ENCODE measurements at places on chromosomes 7 and 10. TPM values are rescaled to one million over a fixed set of nuclear protein-coding genes. Genes with fewer than 3 reads are reported as not detected.

GRCh38 chr7:1825897-1826741 lies 156.0 kb downstream of the ELFN1 start:
- no peak overlapping the region for H3K27ac ChIP-seq
- no peaks in the 10 kb centered on the region for H3K27me3 ChIP-seq
- H3K4me3 ChIP-seq: no peak overlapping the region
- no peaks in the 10 kb centered on the region for H3K36me3 ChIP-seq
- no peaks in the 10 kb centered on the region for H3K4me1 ChIP-seq
- no peak for DNase-seq

Gene RAB19
- total RNA-seq: 4.2 TPM

DNA sequence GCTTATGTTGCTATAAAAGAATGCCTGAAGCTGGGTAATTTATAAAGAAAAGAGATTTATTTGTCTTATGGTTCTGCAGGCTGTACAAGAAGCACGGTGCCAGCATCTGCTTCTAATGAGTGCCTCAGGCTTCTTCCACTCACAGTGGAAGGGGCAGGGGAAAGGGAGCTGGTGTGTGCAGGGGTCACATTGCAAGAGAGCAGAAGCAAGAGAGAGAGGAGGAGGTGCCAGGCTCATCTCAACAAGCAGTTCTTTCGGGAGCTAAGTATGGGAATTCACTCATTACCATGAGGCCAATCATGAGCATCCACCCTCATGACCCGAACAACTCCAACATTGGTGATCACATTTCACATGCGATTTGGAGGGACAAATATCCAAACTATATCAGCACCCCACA lies 17.2 kb upstream of the SLK start:
- H3K27me3 ChIP-seq: no peaks in the 10 kb centered on the region
- H3K36me3 ChIP-seq: no peaks in the 10 kb centered on the region
- no peaks in the 10 kb centered on the region for H3K4me1 ChIP-seq
- H3K4me3 ChIP-seq: no peak overlapping the region
- no peak overlapping the region for H3K27ac ChIP-seq

Gene NUTM2E
- total RNA-seq: 0.37 TPM

- no peaks in the 10 kb centered on the region for H3K27me3 ChIP-seq
- no peaks in the 10 kb centered on the region for H3K4me1 ChIP-seq
- no peaks in the 10 kb centered on the region for H3K36me3 ChIP-seq
- no peak overlapping the region for H3K4me3 ChIP-seq
Measured at GRCh38 chr10:22690158-22690557, 24.2 kb downstream of the PIP4K2A start.

DNA sequence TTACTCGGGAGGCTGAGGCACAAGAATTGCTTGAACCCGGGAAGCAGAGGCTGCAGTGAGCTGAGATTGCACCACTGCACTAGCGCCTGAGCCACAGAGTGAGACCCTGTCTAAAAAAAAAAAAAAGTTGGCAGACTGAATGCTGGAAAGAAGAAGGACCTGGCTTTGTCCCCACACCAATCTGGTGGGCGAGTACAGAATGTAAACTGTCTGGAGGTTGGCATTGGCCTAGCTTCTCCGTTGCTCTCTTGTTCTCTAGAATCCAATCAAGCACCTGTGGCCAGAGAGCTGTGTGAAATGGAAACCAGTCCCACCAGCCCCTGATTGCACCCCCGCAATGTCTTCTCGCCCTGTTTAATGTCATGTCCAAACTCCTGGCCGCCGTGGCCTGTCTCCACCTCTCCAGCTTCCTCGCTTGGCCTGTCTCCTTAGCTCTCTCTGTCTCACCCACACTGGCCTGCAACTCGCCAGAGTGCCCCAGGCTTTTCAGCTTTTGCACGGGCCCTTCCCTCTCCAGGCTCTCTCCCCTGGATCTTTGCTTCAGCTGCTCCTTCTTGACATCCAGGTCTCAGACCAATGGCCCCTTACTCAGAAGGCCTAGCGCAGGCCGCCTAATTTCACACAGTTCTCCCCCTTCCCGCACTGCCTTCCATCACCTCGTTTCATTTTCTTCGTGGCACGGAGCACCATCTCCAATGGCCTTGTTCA lies 670 bp upstream of the AGK start:
- peak overlapping the region; percentile 98 for H3K4me3 ChIP-seq
- H3K27ac ChIP-seq: peak overlapping the region; percentile 82
- H3K36me3 ChIP-seq: no peaks in the 10 kb centered on the region
- peak; percentile 6 for DNase-seq
- H3K27me3 ChIP-seq: no peaks in the 10 kb centered on the region

Gene CPA5
- total RNA-seq: not detected

Gene CHN2
- 20.7 TPM for total RNA-seq

Gene CACUL1
- 35.0 TPM for total RNA-seq

Gene CCDC146
- total RNA-seq: 5.8 TPM

Gene UPK3B
- 16.8 TPM for total RNA-seq

DNA sequence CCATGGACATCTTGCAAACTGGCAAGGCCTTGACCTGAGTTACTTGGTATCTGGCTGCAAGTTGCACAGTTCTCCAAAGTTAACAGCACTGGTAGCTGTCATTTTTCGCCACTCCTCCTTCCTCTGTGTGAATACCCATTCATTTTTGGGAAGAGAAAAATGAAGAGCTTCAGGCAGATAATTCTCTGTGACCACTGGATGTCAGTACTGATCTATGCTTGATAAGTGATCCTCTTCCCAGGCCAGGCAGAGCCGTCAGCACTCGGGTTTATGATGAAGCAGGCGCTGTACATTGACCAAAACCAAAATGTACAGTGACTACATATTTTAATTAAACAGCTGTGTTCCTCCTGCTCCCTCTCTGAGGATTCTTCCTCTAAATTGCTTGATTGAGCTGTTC lies 55.9 kb upstream of the PDZD8 start:
- no peaks in the 10 kb centered on the region for H3K27me3 ChIP-seq
- H3K27ac ChIP-seq: no peak overlapping the region
- no peaks in the 10 kb centered on the region for H3K4me1 ChIP-seq
- no peak overlapping the region for H3K4me3 ChIP-seq
- DNase-seq: no peak
- no peaks in the 10 kb centered on the region for H3K36me3 ChIP-seq

Gene PROSER2
- total RNA-seq: 13.3 TPM

Gene RNF148
- total RNA-seq: 2.2 TPM

DNA sequence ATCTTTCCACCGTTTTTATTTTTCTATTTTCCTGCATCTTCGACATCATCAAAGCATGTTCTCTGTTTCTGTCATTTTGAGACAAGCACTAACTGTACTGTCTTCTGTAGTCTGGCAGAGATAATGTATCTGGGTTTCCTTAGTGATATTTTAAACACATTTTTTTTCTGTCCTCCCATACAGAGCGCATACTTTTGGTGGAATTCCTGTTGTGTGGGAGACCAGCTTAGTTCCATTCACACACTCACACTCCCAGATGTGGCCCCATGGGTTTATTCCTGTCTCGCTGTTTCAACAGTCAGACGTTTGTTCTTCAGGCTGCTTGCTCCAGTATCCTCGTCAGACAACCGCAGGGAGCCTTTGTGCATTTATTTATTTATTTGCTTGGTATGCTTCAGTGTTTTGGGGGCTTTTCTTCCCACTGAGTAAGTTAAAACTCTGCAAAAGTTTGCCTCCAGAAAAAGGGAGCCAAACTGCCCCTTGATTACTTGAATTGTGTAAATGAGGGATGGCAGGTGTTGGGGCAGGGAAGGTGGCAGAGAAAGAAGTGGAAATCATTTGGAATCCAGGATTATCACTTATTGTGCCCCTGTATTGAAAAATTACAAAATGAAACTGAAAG lies 456.8 kb upstream of the KLF6 start:
- H3K4me1 ChIP-seq: peaks cover 13% of the 10 kb centered on the region
- no peaks in the 10 kb centered on the region for H3K36me3 ChIP-seq
- DNase-seq: peak; percentile 75
- no peaks in the 10 kb centered on the region for H3K27me3 ChIP-seq
- H3K4me3 ChIP-seq: no peak overlapping the region
- peak overlapping the region; percentile 90 for H3K27ac ChIP-seq

- H3K4me3 ChIP-seq: no peak overlapping the region
- DNase-seq: peak; percentile 39
- no peaks in the 10 kb centered on the region for H3K27me3 ChIP-seq
- peak overlapping the region; percentile 58 for H3K27ac ChIP-seq
Measured at GRCh38 chr10:70664702-70665195, 7.6 kb upstream of the ADAMTS14 start.

DNA sequence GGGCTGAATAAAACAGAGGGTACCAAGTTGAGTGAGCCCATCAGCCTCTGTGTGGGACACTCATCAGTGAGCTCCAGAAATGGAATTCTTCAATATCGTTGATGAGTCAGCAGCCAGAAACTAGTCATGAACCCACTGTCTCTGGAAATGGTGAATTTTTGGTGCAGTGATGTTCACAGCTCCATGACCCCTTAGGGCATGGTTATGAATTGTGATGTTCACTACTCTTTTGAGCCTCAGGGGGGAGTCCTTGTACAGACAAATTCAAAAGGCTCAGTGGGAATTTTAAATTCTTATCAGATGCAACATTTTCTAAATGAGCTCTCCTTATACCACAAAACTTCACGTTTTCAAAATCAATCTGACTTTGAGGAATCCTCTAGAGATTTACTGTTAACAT lies 335.7 kb downstream of the PHTF2 start:
- peaks cover 4% of the 10 kb centered on the region for H3K4me1 ChIP-seq
- H3K4me3 ChIP-seq: no peak overlapping the region
- no peaks in the 10 kb centered on the region for H3K36me3 ChIP-seq
- peak; percentile 38 for DNase-seq
- no peak overlapping the region for H3K27ac ChIP-seq

GRCh38 chr10:93749218-93749799 lies 8.4 kb upstream of the LGI1 start:
- DNase-seq: peak; percentile 48
- H3K4me3 ChIP-seq: no peak overlapping the region
- H3K27me3 ChIP-seq: no peaks in the 10 kb centered on the region
- peak overlapping the region; percentile 15 for H3K27ac ChIP-seq

Gene AOAH
- total RNA-seq: 2.4 TPM

Gene CH25H
- total RNA-seq: 3.9 TPM

DNA sequence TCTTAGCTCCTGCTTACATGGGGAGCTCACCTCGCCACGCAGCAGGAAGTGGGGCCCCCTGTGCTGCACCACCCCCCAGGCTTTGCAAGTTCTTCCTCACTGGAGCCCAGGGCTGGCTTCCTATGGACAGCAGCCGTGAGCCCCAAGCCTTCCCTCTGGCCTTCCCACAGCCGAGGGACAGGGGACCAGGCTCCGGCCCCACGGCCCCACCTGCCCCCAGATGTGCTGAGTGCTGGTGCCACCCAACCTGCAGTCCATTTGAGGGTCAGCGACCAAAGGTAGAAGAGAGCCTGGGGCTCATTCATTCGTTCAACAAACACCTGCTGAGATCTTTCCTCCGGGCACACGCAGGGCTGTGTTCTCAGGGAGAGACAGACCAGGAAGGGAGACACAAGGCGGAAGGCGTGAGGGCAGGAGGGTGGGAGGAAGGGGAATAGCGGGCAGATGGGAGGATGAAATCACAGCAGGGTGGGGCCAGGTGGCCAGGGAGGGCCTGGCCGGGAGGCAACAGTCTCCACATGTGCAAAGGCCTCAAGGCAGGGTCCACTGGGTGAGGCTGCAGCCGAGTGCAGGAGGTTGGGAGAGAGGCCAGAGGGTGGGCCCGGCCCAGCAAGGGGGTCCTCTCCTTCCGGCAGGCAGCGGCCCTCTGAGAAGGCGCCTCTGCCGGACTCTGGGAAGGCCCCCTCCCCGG lies 100.1 kb downstream of the FOXL3 start:
- H3K4me3 ChIP-seq: no peak overlapping the region
- no peaks in the 10 kb centered on the region for H3K4me1 ChIP-seq
- H3K27me3 ChIP-seq: no peaks in the 10 kb centered on the region
- no peak for DNase-seq
- no peak overlapping the region for H3K27ac ChIP-seq

DNA sequence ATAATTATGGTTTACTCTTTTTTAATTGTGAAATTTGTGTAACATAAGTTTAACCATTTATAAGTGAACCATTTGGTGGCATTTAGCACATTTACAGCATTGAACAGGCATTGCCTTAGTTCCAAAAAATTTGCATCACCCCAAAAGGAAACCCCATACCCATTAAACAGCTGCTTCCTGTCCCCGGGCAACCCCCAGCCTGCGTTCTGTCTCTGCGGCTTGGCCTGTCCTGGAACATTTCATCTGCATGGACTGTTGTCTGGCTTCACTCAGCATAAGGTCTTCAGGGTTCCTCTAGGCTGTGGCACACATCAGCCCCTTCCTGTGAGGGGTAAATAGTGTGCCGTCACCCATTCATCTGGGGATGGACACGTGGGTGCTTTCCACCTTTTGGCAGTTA lies 6.9 kb downstream of the RET start:
- no peaks in the 10 kb centered on the region for H3K36me3 ChIP-seq
- DNase-seq: no peak
- H3K4me3 ChIP-seq: no peak overlapping the region
- no peaks in the 10 kb centered on the region for H3K4me1 ChIP-seq
- no peak overlapping the region for H3K27ac ChIP-seq

DNA sequence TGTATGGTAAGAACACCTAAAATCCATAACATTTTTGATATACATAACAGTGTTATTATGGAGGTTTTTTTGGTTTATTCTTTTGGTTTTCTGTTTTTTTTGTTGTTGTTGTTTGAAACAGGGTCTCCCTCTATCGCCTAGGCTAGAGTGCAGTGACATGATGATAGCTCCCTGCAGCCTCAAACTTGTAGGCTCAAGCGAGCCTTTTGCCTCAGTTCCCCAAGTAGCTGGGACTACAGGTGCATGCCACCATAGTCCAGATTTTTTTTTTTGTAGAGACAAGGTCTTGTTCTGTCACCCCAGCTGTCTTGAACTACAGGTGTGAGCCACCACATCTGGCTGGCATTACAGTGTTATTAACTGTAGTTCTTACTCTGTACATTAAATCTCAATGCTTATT lies 83.7 kb downstream of the TRIM24 start:
- no peaks in the 10 kb centered on the region for H3K4me1 ChIP-seq
- no peak overlapping the region for H3K4me3 ChIP-seq
- DNase-seq: no peak
- no peaks in the 10 kb centered on the region for H3K27me3 ChIP-seq
- H3K36me3 ChIP-seq: no peaks in the 10 kb centered on the region

DNA sequence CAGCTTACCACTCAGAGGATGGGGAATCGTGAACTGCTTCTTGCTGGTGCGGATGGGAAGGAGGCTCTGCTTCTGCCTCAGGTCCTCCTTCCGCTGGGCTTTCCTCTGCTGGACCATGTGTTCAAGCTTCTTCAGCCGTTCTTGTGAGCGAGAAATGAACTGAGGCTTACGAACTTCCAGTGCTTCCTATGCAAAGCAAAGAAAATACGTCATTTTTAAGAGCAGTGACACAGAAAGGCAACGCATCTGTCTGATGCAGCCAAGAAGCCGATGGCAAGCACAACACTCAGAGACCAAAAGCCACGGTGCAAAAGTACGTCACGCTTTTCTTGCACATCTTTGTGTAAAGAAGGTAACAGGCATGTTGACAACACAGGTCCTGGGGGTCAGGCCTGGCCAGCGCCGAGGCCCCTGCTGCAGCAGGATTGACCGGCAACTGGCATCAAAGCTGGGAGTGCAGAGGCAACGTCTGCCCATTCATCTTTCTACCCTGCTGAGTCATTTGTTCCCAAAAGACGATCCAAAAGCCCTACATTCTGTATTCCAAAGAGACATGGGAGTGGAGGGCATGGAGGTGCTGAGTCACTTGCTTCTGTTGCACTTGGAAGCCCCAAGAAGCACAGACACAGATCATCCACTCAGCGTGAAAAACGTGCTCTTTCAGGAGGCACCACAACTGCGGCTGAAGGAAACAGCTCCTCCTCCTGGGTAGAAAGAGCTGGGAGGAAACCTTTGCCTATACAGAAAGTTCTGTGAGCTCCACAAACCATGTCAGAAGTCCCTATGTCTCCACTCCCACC lies 71.0 kb upstream of the ADAM12 start:
- DNase-seq: no peak
- H3K27me3 ChIP-seq: no peaks in the 10 kb centered on the region
- no peak overlapping the region for H3K27ac ChIP-seq
- no peak overlapping the region for H3K4me3 ChIP-seq

Gene MEOX2
- total RNA-seq: 0.80 TPM
